IMR-90 (cell line): ENCODE measurements at places on chromosomes 13 and 19. TPM values are rescaled to one million over a fixed set of nuclear protein-coding genes. Genes with fewer than 3 reads are reported as not detected.

Gene CPAMD8
- total RNA-seq, result 0.28 and 0.36 TPM in 2 replicates

DNA sequence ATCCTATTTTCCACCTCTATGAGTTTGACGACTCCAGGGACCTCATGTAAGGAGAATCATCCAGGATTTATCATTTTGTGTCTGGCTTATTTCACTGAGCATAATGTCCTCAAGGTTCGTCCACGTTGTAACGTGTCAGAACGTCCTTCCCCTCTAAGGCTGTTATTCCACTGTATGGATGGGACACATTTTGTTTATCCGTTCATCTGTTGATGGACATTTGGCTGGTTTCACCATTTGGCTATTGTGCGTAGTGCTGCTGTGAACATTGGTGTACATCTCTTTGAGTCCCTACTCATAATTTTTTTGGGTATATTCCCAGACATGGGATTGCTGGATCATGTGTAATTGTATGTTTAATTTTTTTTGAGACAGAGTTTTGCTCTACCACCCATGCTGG is 21.5 kb downstream of the CRTC1 start:
- no peak overlapping the region for H3K4me3 ChIP-seq
- H3K4me1 ChIP-seq, result peaks cover 9% of the 10 kb centered on the region; the same call in 1 of the 2 replicates
- no peaks in the 10 kb centered on the region; the same call in 1 of the 2 replicates for H3K36me3 ChIP-seq

DNA sequence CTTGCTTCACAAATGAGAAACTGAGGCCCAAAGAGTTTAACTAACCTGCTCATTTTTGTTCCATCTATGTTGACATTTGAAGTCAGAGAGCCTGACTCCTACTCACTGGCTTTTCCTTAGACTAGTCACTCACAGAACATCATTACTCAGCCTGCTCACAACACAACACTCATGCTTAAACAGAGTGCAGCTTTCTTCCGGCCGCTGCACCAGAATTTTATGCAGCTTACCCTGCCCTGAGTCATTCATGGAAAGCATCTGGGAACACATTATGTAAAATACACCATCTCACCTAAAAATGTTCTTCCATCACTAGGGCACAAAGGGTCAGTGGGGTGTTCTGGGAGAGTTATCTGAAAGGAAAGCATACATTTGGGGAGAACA is 303.4 kb downstream of the SPRY2 start:
- H3K27ac ChIP-seq, result peak overlapping the region; percentile 26
- no peaks in the 10 kb centered on the region for H3K27me3 ChIP-seq
- no peak overlapping the region for H3K4me3 ChIP-seq
- DNase-seq, result peak; percentile 95
- peaks cover 10% of the 10 kb centered on the region; the same call in 1 of the 2 replicates for H3K4me1 ChIP-seq
- no peaks in the 10 kb centered on the region for H3K36me3 ChIP-seq

DNA sequence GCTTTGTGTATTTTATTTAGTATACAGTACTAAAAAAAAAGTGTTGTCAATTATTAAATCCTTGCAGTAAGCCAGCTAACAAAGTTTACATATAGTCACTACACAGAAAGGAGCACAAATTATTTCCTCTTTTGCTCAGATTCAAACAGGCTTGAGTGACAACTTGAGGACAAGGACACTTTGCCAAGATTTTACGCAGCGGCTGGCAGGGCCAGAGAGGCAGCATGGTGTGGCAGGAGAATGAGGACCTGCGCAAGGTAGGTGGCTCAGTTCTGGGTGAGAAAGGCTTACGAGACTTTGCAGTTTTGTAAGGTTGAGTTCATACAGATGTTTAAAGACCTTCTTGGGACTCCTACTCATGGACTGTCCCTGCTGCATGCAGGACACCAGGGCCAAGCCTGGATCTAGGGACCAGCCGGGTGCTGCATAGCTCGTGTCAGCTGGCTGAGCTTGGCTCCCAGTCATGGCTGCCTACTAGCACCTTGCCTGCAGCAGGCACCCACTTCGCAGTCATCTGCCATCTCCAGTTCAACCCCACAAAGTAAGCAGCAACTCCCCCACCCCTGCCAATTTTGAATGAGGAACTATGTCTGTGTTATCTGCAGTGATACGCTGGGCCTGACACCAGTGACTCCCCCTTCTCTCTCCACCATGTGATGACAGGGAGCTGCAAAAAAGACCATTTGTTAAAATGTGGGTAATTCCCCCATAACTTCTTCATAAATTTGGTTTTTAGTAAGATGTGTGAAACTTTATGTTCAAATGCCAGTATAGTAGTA is 3.7 kb upstream of the TUBA3C start:
- H3K4me1 ChIP-seq, result no peaks in the 10 kb centered on the region
- no peaks in the 10 kb centered on the region for H3K36me3 ChIP-seq
- no peaks in the 10 kb centered on the region for H3K27me3 ChIP-seq
- no peak overlapping the region for H3K27ac ChIP-seq

GRCh38 chr13:27997904-27998522 is 9.5 kb upstream of the URAD start:
- peaks cover 14% of the 10 kb centered on the region for H3K27me3 ChIP-seq
- no peak overlapping the region for H3K4me3 ChIP-seq
- peak; percentile 28 for DNase-seq
- H3K27ac ChIP-seq, result no peak overlapping the region
- no peaks in the 10 kb centered on the region for H3K4me1 ChIP-seq

GRCh38 chr13:19845758-19846157 is 17.7 kb downstream of the ZMYM5 start:
- H3K27ac ChIP-seq, result no peak overlapping the region
- H3K4me1 ChIP-seq, result peaks cover 6% of the 10 kb centered on the region
- H3K27me3 ChIP-seq, result no peaks in the 10 kb centered on the region
- peaks cover 22% of the 10 kb centered on the region for H3K36me3 ChIP-seq
- DNase-seq, result peak; percentile 99
- H3K4me3 ChIP-seq, result no peak overlapping the region

GRCh38 chr13:45928176-45928575 is 76.6 kb upstream of the SIAH3 start:
- DNase-seq, result no peak
- H3K27ac ChIP-seq, result no peak overlapping the region
- no peaks in the 10 kb centered on the region for H3K36me3 ChIP-seq
- H3K4me1 ChIP-seq, result no peaks in the 10 kb centered on the region
- H3K27me3 ChIP-seq, result peaks cover 23% of the 10 kb centered on the region
- no peak overlapping the region for H3K4me3 ChIP-seq

- H3K4me1 ChIP-seq, result no peaks in the 10 kb centered on the region
- H3K27me3 ChIP-seq, result no peaks in the 10 kb centered on the region
- no peak overlapping the region for H3K4me3 ChIP-seq
- no peak for DNase-seq
- H3K27ac ChIP-seq, result no peak overlapping the region
- H3K36me3 ChIP-seq, result peaks cover 13% of the 10 kb centered on the region
These were observed 19.7 kb downstream of the ZNF567 start for GRCh38 chr19:36707134-36707533.

GRCh38 chr13:49446473-49446872 is 2.4 kb downstream of the SETDB2 start:
- H3K27ac ChIP-seq, result no peak overlapping the region
- DNase-seq, result no peak
- H3K4me3 ChIP-seq, result no peak overlapping the region
- H3K27me3 ChIP-seq, result no peaks in the 10 kb centered on the region
